ENCODE measurements at places on chromosomes 6 and 20. TPM values are rescaled to one million over a fixed set of nuclear protein-coding genes. Genes with fewer than 3 reads are reported as not detected.

DNA sequence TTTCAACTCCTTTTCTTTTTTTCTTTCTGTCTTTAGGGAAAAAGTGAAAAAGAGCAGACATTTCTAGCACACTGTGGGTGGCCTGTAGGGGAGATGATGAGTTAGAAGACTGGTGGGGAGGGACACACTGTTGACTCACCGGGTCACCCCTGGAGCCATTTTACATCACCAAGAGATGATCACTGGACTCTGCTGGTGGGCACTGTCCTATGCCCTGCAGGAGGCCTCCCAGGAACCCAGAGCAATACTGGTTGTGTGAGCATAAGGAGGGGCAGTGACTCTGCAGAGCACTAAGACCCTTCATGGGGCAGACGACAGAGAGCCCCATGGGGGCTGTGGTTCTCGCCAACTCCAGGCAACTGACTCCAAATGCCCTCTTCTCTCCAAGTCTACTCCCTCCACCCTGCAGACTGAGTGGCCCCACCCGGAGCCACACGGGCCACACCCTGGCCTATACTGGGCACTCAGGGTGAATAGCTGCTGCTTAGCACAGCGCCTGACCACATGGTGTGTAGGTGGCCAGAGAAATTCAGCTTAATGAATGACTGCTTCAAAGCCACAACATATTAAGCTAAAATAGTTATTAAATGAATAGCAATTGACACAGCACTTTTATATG is 177.5 kb downstream of the CDC5L start:
- no peak overlapping the region for H3K27ac ChIP-seq
- no peaks in the 10 kb centered on the region for H3K27me3 ChIP-seq
- DNase-seq = peak; percentile 55
- no peak overlapping the region for H3K4me3 ChIP-seq

DNA sequence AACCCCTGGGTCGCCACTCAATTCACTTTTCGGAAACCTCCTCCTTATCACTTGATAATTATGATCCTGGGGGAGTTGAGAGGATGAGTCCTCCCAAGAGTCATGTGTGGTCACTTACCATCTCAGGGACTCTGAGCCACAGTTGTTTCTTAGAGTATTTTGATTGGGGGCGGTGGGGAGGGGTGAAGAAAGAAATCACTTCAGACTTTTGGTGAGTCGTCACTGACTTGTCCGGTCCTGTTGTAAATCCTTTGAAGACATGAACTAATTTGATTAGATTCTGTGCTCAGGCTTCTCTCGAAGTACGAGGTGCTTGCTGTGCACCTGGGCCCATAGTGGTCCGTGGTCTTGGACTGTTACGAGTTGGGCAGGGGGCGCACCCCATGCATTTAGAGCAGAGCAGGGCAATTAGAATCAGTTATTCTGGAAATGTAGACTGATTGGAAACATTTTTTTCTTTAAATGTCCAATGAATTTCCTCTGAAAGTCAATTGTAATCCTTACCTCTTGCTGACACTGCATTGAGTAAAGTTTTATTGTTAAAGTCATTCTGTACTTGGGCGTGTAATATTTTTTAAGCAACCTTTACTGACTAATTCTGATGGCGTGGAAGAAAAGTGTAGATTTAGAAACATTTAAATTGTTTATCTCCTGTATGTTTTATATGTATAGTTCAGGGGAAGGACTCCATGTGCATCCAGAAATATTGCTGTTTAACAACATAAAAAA is 173.4 kb downstream of the SLC16A10 start:
- H3K4me3 ChIP-seq = no peak overlapping the region
- peaks cover 18% of the 10 kb centered on the region for H3K4me1 ChIP-seq

GRCh38 chr6:149108749-149109100 is 208.8 kb upstream of the TAB2 start:
- H3K27ac ChIP-seq = no peak overlapping the region
- no peak overlapping the region for H3K4me3 ChIP-seq
- no peak for DNase-seq
- H3K36me3 ChIP-seq = no peaks in the 10 kb centered on the region
- H3K4me1 ChIP-seq = no peaks in the 10 kb centered on the region
- H3K27me3 ChIP-seq = no peaks in the 10 kb centered on the region

DNA sequence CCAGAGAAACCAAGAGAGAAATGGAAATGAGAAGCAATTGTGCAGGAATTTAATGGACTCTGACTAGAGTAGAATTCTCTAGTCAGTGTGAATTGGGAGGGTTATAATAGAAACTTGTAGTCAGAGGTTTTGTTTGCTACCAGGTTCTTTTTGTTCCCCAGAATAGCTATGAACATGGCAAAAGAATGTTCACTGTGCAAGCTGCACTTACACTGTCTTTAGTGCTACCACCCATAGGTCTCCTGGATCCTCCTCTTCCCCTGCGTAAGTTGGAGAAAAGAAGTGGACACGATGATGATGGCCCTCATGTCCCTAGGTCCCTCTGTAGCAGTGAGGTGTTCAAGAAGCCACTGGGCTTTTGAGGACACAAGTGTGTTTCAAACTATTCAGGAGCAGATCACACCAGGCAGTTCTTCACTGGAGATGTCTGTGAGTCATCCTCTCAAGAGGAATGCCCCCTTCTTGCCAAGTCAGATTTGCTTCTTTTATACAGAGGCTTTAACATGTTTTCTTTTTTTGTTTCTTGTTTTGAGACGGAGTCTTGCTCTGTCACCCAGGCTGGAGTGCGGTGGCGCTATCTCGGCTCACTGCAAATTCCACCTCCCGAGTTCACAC is 47.6 kb upstream of the SMIM8 start:
- no peaks in the 10 kb centered on the region for H3K4me1 ChIP-seq
- no peak for DNase-seq
- no peak overlapping the region for H3K27ac ChIP-seq
- H3K27me3 ChIP-seq = no peaks in the 10 kb centered on the region
- no peaks in the 10 kb centered on the region for H3K36me3 ChIP-seq

- H3K27me3 ChIP-seq = no peaks in the 10 kb centered on the region
- H3K36me3 ChIP-seq = no peaks in the 10 kb centered on the region
- no peak overlapping the region for H3K4me3 ChIP-seq
These were observed 49.3 kb downstream of the ELOVL5 start for GRCh38 chr6:53299331-53300005.

TCF15 gene
- total RNA-seq = 4.9 TPM

CTCFL gene
- not detected for total RNA-seq

SCGN gene
- total RNA-seq = 19.7 TPM

GRCh38 chr20:50624351-50625016 is 66.9 kb downstream of the RIPOR3 start:
- DNase-seq = no peak
- no peaks in the 10 kb centered on the region for H3K36me3 ChIP-seq
- no peak overlapping the region for H3K4me3 ChIP-seq
- no peaks in the 10 kb centered on the region for H3K27me3 ChIP-seq

- no peaks in the 10 kb centered on the region for H3K36me3 ChIP-seq
- no peak overlapping the region for H3K4me3 ChIP-seq
- DNase-seq = no peak
- no peaks in the 10 kb centered on the region for H3K27me3 ChIP-seq
- no peak overlapping the region for H3K27ac ChIP-seq
These were observed 4.8 kb downstream of the COL12A1 start for GRCh38 chr6:75201021-75201420.

DNA sequence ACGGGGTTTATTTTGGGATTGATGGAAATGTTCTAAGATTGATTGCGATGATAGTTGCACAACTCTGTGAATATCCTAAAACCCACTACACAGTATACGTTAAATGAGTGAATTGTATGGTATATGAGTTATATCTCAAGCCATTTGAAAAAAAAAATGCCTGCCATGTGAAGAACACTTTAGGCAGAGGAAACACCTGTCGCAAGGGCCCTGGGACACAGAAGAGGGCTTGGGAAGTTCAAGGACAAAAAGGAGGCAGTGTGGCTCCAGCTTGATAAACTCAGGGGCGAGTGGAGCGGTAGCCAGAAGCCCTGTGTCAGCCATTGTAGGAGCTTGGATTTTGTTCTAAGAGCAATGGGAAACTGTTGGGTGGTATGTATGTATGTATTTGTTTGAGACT is 37.0 kb downstream of the CEP250 start:
- H3K4me3 ChIP-seq = no peak overlapping the region
- H3K4me1 ChIP-seq = no peaks in the 10 kb centered on the region
- H3K27ac ChIP-seq = no peak overlapping the region
- peaks cover 46% of the 10 kb centered on the region for H3K36me3 ChIP-seq
- no peak for DNase-seq

DNA sequence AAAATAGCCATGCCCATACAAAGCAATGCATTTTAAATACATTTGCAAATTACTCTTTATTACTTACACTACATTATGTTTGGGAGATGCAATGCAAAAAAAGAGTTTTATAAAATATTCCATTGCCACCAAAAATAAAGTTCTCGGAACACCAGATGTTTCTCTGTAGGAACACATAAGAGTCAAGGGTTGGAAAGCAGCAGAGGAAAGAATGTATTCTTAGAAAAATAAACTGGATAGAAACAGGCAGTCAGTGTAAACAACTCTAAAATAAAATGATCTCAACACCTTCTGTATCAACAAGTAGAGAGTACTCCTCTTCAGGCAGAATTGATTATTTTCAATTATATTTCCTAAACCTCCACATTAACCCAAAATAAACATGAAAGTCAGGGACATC is 28.1 kb downstream of the KIF13A start:
- H3K36me3 ChIP-seq = no peaks in the 10 kb centered on the region
- DNase-seq = no peak
- H3K27ac ChIP-seq = no peak overlapping the region
- H3K4me1 ChIP-seq = peaks cover 68% of the 10 kb centered on the region
- no peak overlapping the region for H3K4me3 ChIP-seq
- no peaks in the 10 kb centered on the region for H3K27me3 ChIP-seq

GRCh38 chr6:73704260-73704659 is 8.3 kb downstream of the CD109 start:
- no peaks in the 10 kb centered on the region for H3K4me1 ChIP-seq
- H3K4me3 ChIP-seq = no peak overlapping the region
- peak overlapping the region; percentile 46 for H3K27ac ChIP-seq
- no peaks in the 10 kb centered on the region for H3K36me3 ChIP-seq
- no peak for DNase-seq
- H3K27me3 ChIP-seq = no peaks in the 10 kb centered on the region

CENPW gene
- not detected for total RNA-seq

INSM1 gene
- not detected for total RNA-seq

GRCh38 chr6:105889902-105890301 is 196.2 kb upstream of the PRDM1 start:
- H3K27me3 ChIP-seq = no peaks in the 10 kb centered on the region
- no peak overlapping the region for H3K27ac ChIP-seq
- H3K4me1 ChIP-seq = no peaks in the 10 kb centered on the region
- H3K36me3 ChIP-seq = no peaks in the 10 kb centered on the region

DNA sequence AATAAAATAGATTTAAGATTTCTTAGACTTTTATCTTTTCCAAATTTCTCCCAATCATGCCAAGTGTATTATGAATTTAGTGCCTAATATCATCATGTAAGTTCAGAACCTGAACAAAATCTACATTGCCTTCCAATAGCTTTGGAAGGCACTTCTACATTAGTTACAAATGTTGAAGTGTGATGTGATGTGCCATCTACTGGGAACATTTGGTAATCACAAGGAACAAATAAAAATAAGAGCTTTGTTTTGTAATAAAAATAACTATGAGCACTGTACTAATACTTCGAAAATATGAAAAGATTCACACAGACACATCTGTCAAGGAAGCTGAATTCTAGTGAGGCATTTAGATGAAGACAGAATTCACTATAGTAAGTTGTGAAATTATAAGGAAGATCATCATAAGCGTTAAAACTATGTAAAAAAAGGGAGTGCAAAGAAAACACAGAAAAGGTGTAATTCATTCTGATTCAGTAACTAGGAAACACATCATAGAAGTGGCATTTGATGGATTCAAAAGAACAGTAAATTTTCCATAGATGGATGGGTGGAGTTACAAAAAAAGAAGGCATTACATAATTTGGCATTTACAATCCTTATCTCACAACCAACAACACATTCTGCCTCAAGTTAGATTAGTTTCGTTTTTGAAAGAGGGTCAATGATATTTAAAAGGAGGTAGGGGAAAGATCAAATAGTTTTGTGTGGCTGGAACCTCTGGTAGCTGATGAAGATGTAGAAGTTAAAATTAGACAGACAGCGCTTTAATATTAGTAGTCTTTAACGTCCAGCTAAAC is 161.0 kb downstream of the ASCC3 start:
- no peaks in the 10 kb centered on the region for H3K27me3 ChIP-seq
- no peak for DNase-seq
- H3K4me3 ChIP-seq = peak overlapping the region; percentile 13
- no peaks in the 10 kb centered on the region for H3K36me3 ChIP-seq
- H3K27ac ChIP-seq = peak overlapping the region; percentile 41

DNA sequence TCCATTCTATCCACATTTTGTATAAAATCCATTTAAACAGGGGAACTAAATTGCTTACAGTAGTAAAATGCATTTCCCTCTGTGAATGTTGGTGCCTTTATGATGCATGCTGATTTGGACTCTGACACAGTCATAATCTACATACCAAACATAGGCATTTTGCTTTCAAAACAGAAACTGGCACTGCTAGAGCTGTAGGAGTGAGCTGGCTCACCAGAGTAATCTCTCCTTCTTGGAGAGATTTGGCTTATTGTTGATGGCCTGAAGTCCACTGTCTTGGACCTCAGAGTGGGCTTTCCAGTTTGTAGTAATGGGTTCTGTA is 363.2 kb upstream of the FLRT3 start:
- no peaks in the 10 kb centered on the region for H3K27me3 ChIP-seq
- no peaks in the 10 kb centered on the region for H3K36me3 ChIP-seq
- no peak overlapping the region for H3K4me3 ChIP-seq
- DNase-seq = no peak
- no peak overlapping the region for H3K27ac ChIP-seq

DNA sequence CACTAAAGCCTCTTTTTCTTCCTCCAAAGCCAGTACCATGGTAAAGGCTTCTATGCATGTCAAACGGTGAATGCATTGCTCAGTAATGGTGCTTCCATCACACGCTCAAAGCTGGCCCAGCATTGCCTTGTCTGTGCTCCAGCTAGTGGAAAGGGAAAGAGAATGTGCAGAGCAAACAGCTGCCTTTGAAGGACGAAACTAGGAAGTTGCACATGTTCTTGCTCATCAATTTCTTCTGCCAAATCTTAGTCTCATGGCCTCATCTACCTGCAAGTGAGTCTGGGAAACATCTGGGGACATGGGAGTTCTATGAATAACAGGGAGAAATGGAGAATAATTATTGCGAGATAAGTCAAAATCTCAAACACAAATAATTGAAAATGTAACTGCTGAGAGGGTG is 216.5 kb upstream of the SSTR4 start:
- H3K4me1 ChIP-seq = no peaks in the 10 kb centered on the region
- no peak for DNase-seq
- no peak overlapping the region for H3K4me3 ChIP-seq
- H3K27me3 ChIP-seq = no peaks in the 10 kb centered on the region
- no peak overlapping the region for H3K27ac ChIP-seq

SFT2D1 gene
- 29.4 TPM for total RNA-seq

LYRM4 gene
- 19.1 TPM for total RNA-seq

DNA sequence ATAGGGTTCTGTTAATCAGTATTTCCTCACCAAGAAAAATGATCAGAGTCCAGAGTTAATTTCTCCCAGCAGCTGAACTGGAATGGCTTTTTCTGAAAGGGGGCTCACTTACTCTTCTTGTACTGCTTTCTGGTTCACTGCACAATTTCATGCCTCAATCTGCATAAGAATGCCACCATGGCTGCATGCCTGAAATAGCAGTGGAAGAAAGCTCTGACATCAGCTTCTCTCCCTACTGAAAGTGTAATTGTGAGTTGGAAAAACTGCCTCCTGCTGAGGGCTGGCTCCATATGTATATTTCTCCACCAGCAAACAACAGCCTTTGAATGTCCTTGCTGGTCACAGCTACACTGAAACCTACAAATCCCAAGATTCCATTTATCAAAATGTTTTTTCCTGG is 1027.2 kb upstream of the GJE1 start:
- no peaks in the 10 kb centered on the region for H3K36me3 ChIP-seq
- no peak for DNase-seq
- no peak overlapping the region for H3K4me3 ChIP-seq
- H3K4me1 ChIP-seq = no peaks in the 10 kb centered on the region
- no peaks in the 10 kb centered on the region for H3K27me3 ChIP-seq
